ENCODE measurements at places on chromosomes 2 and 18.

- peak overlapping the region; percentile 86 for H3K4me3 ChIP-seq
- H3K36me3 ChIP-seq: peaks cover 9% of the 10 kb centered on the region
- H3K27me3 ChIP-seq: no peaks in the 10 kb centered on the region
- peaks cover 8% of the 10 kb centered on the region for H3K4me1 ChIP-seq
Measured at GRCh38 chr2:74481961-74482800, 617 bp downstream of the CCDC142 start.

DNA sequence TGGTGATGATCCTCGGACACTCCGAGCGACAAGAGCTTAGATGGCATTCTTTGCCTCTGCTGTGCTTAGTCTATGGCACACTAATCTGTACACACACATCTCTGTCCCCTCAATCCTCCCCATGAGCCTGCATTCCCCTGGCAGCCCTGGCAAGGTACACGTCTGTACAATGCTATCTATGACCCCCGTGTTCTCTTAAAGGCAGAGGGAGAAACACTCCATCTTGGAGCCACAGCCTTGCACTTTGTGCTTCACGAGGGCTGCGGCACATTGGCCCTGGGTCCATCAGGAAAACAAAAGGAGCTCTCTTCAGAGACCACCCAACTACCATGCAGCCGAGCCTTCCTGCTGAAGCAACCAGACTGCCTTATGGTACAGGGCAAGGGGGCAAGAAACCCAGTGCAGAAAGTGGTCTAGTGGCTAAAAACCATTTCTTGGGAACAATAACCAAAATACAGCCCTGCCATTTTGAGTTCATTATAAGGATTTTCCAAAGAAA, 42.5 kb downstream of the STEAP3 start:
- H3K36me3 ChIP-seq: no peaks in the 10 kb centered on the region
- peaks cover 2% of the 10 kb centered on the region for H3K4me1 ChIP-seq
- H3K27me3 ChIP-seq: no peaks in the 10 kb centered on the region
- no peak overlapping the region for H3K4me3 ChIP-seq
- DNase-seq: no peak

DNA sequence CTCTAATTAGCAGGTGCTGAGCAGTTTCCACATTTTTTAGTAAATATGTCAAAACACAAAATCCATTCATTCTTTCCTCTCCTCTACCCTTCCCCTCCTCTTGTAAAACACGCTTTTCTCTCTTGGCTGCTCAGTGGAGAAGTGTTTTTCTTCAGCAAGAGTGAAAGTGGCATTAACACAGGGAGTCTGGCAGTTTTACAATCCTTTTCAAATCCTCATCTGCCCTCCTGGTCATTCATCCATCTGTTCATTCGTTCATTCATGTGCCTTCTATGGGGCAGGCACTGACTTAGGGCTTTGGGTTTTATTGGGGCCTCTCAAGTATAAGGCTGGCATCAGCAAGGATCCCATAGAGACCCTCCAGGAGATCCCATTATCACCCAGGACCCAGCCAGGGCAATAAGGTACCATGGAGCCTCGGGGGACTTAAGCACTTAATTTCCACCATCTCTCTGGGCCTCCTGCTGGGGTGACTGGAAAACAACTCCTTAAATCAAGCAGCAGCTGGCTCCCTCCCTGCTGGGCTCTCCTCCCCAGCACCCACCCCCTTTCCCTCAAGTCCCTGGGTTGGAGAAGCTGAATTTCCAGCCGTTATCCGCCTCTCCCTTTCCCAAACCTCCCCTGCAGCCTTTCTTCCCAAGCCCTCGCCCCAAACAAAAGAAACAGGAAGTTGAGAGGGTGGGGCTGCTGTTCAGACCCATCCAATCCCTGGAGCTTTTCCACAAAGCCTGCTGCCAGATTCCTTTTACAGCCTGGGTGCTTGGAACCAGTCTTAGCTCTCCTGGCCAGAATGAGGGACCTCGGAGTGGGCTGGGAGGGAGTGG, 32.6 kb downstream of the MARCHF4 start:
- H3K4me3 ChIP-seq: no peak overlapping the region
- peaks cover 17% of the 10 kb centered on the region for H3K4me1 ChIP-seq
- no peaks in the 10 kb centered on the region for H3K27me3 ChIP-seq
- H3K27ac ChIP-seq: peak overlapping the region; percentile 56

GRCh38 chr2:25168256-25169072, at the start of gene POMC:
Gene POMC, minus strand, starts transcription at chr2:25168580. Its CDS starts 3,808 bp downstream, at chr2:25164772.
- peak; percentile 63 for DNase-seq
- no peak within 1 kb of the TSS for H3K4me3 ChIP-seq
- H3K27me3 ChIP-seq: peaks cover 47% of the 10 kb centered on the region
- H3K27ac ChIP-seq: no peak within 1 kb of the TSS
- H3K4me1 ChIP-seq: no peaks in the 10 kb centered on the region

DNA sequence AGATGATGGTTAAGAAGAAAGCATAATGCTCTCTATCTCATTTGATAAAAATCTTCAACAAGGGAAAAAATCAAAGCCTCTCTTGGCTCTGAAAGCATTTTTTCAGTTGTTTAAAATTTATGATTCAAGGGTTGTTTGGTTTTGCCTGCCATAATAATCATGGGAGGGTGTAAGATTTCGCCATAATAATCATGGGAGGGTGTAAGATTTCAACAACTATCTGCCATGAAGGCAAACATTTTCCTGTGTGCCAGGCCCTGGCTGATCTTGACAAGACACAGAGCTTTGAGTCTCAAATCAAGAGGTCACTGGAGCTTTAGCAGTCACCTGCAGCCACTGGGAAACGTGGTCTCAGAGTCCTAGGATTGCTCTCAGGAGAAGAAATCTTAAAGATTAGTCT, 175.1 kb upstream of the PIEZO2 start:
- peaks cover 3% of the 10 kb centered on the region for H3K4me1 ChIP-seq
- H3K36me3 ChIP-seq: no peaks in the 10 kb centered on the region
- H3K27ac ChIP-seq: no peak overlapping the region
- H3K27me3 ChIP-seq: no peaks in the 10 kb centered on the region

DNA sequence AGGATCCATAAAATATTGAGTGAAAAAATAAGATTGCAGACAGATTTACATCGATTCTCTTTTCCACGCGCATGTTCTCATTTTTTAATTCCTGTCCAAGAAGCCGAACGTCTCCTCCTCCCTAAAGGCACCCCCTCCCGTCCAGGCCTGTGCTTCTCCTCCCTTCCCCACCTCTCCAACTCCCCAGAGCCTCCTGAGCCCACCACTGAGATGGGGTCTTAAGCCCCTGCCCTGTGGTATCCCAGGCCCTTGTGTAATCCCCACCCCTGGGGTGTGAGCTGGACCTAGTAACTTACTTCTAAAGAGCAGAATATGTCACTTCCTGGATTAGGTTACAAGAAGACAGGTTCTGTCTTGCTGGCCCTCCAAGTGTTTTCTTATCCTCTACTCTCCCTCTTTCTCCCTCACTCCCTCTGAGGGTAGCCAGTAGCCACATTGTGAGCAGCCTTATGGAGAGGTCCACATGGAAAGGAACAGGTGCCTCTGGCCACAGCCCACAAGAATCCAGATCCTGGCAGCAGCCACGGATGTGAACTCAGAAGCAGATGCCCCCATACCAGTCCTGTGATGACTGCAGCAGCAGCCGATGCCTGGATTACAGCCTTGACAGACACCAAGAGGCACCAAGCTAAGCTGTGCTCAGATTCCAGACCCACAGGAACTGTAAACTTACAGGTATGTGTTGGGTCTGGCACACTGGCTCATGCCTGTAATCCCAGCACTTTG, 39.6 kb upstream of the OTOS start:
- peaks cover 6% of the 10 kb centered on the region for H3K27me3 ChIP-seq
- no peaks in the 10 kb centered on the region for H3K4me1 ChIP-seq
- H3K27ac ChIP-seq: no peak overlapping the region
- H3K4me3 ChIP-seq: no peak overlapping the region
- no peak for DNase-seq
- no peaks in the 10 kb centered on the region for H3K36me3 ChIP-seq

DNA sequence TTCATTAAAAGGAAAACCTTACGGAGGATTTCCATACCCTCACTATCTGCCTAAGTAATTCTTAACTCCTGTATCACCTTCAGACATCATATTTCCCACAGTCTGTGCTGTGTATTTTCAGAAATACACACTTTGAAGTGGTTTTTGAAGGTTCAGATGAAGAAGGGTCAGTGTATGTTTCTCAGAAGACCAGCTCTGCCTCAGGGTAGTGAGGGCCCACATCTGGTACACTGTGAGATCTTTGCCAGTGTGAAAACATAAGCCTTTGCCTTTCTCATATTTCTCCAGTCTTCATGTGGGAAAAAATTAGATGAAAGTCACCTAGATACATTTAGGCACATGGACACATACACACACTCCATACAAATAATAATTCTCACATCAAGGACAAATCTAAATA, 408.4 kb downstream of the RIT2 start:
- DNase-seq: no peak
- no peaks in the 10 kb centered on the region for H3K4me1 ChIP-seq
- H3K27me3 ChIP-seq: no peaks in the 10 kb centered on the region
- H3K27ac ChIP-seq: no peak overlapping the region
- H3K36me3 ChIP-seq: no peaks in the 10 kb centered on the region

DNA sequence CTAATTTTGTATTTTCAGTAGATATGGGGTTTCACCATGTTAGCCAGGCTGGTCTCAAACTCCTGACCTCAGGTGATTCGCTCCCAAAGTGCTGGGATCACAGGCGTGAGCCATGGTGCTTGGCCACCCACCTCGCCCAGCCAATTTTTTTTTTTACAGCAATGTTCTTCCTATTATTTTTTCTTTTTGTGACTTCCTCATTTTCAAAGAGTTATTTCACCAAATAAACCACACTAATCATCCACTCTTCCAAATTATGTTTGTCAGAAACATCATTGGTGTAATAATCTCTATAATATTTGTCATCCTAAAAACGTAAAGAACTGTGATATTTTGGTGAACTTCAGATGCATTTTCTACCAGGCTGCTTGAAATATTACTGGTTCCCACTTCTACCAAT, 16.3 kb upstream of the PDCL3 start:
- H3K4me1 ChIP-seq: no peaks in the 10 kb centered on the region
- no peak overlapping the region for H3K4me3 ChIP-seq
- H3K36me3 ChIP-seq: no peaks in the 10 kb centered on the region
- no peak overlapping the region for H3K27ac ChIP-seq
- no peaks in the 10 kb centered on the region for H3K27me3 ChIP-seq

DNA sequence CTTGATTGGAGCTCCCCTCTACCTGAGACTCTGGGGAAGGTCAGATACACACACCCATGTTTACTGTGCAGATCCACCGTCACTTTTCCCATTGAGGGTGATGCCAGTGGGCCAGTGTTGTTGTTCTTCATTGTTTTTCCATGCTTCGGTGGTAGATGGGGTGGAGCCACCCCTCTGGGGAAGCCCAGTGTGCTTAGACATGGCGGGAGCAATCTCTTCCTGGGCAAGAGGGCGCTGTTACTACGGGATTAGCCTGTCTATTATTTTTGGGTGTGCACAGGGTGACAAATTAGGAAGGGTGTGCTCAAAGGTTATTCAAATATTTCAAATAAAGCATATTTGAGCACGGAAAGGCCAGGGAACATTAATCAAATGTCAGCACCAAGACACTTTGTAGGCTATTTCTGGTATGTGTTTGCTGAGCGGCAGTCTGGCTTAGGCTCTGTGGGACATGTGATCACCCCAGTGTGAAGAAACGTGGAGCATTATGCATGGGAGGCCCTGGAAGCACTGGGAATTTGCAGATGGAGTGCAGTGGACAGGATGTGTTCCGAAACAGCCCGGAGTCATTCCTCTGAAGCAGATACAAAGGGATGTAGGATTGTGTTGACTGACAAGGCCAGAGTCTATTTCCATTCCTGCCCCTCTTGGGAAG, 34.8 kb upstream of the SMIM21 start:
- no peak overlapping the region for H3K4me3 ChIP-seq
- DNase-seq: peak; percentile 42
- H3K27me3 ChIP-seq: no peaks in the 10 kb centered on the region
- peaks cover 9% of the 10 kb centered on the region for H3K36me3 ChIP-seq
- no peak overlapping the region for H3K27ac ChIP-seq
- no peaks in the 10 kb centered on the region for H3K4me1 ChIP-seq

DNA sequence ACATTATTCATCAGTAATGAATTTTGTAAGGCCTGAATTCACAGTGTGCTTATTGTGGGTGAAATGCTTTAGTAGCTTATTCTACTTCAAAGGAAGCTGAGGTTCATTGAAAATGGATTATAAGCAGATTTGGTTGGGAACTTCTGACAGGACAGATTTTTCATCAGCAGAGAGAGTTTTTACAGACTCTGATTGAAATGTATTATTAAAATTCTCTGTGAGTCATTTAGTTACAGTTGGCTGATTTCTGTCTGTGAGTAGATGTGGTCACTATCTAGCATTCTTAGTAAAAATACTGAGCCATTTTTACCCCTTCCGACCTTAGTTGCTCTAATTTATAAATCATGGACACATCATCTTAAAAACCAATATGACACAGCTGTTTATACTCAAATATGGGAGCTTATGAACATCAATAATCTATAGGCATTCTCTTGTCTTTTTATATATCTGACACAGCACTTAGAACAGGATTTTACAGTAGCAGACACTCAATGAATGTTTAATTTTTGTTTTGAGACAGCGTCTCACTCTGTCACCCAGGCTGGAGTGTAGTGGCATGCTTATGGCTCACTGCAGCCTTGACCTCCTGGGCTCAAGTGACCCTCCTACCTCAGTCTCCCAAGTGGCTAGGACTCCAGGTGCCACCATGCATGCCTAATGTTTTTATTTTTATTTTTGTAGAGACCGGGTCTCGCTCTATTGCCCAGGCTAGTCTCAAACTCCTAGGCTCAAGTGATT, 239.6 kb downstream of the BABAM2 start:
- H3K4me3 ChIP-seq: no peak overlapping the region
- no peak for DNase-seq
- peaks cover 3% of the 10 kb centered on the region for H3K4me1 ChIP-seq
- H3K36me3 ChIP-seq: no peaks in the 10 kb centered on the region
- no peaks in the 10 kb centered on the region for H3K27me3 ChIP-seq

GRCh38 chr2:151760139-151760650, 25.9 kb upstream of the NEB start:
- no peak overlapping the region for H3K4me3 ChIP-seq
- no peaks in the 10 kb centered on the region for H3K27me3 ChIP-seq
- no peaks in the 10 kb centered on the region for H3K4me1 ChIP-seq
- no peak overlapping the region for H3K27ac ChIP-seq

DNA sequence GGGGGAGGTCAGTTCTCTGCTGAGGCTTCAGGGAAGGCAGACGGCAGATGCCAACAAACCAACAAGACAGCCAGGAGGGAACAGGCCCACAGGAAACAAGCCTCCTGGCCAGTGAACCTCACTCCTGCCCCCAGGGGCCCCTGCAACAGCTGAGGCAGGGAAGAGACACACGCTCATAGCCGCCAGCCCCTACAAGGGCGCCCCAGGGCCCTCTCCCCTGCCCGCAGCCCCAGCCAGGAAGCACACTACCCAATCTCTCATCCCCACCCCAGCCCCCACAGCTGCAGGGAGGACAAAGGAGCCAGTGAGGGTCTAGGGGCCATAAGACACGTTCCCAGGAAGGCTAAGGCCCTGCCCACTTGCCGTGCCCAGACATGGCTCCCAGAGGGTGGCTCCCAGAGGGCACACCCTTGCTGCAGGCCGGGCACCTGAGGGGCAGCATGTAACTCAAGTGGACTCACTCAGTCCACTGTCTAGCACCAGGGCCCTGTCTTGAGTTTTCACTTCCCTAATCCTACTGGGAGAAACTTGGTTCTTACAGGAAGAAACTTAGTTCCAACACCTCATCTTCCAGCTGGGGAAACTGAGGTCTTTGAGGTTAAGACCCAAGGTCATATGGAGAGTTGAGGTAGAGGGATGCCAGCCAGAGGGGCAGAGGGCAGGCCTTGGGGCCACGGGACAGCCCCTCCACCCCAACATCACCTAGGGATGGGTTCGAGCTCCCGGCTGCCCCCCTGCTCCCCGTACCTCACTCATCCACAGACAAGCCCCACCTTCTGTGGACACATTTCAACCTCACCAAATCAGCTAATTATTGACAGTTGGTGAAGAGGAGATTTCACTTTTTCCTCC, 37.3 kb downstream of the EMX1 start:
- no peak overlapping the region for H3K27ac ChIP-seq
- H3K4me3 ChIP-seq: no peak overlapping the region
- DNase-seq: no peak
- no peaks in the 10 kb centered on the region for H3K36me3 ChIP-seq
- H3K4me1 ChIP-seq: peaks cover 5% of the 10 kb centered on the region
